Stimulated activated naive CD8-positive, alpha-beta T cell treated with anti-CD3 and anti-CD28 coated beads, Interleukin-15, amount 100 ng/mL, for 72 hours (primary cell): ENCODE measurements at places on chromosomes 3 and 15.

- peak; percentile 80 for DNase-seq
Measured at GRCh38 chr3:60017631-60018030, 967.8 kb upstream of the CFAP20DC start.

DNA sequence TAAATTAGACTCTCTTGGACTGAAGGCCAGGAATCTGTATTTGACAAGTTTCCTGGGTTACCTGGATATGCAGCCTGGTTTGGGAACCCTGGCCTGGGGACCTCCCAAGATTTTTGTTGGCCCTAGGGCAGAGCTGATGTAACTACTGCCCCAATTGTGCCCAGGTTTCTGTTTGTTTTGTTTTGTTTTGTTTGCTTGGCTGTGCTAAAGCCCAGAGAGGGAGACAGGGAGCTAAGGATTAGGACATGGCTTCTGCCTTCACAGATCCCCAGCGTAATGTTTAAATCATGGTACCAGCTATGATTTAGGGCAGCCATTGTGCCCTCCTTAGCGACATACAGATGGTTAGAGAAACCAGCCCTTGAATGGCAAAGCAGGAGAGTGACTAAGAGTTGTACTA, 47.6 kb downstream of the ABHD5 start:
- DNase-seq, result no peak

GRCh38 chr15:29135702-29136646, 133.6 kb downstream of the NSMCE3 start:
- DNase-seq, result no peak

- DNase-seq, result no peak
Measured at GRCh38 chr3:71565976-71566375, 17.6 kb downstream of the FOXP1 start.

GRCh38 chr3:17469520-17469919, 272.9 kb downstream of the TBC1D5 start:
- no peak for DNase-seq

GRCh38 chr3:143151004-143151731, 31.6 kb downstream of the CHST2 start:
- no peak for DNase-seq
